ENCODE measurements at places on chromosomes 2 and 18. TPM values are rescaled to one million over a fixed set of nuclear protein-coding genes. Genes with fewer than 3 reads are reported as not detected.

Gene BMP10
- polyA plus RNA-seq = not detected

Gene MLPH
- 5.1 TPM for polyA plus RNA-seq

Gene ATG16L1
- 25.1 TPM for polyA plus RNA-seq

Gene SUPT7L
- 57.2 TPM for polyA plus RNA-seq

DNA sequence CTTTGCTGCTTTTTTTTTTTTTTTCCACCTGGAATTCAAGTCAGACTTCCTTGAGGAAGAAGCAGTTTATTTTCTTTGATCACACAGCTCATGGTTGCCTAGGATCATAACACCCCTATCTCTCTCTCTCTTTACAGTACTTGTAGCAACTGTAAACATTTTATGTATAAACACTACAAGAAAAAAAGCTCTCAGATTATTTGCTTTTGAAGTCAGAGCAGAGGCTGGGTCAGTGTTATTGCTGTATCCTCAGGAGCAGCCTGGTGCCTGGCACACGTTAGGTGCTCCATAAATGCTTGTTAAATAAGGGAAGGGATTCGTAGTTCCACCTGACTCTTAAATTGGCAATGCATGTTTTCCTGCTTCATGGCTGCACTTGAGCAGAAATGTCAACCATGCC is 221.2 kb downstream of the TGIF1 start:
- no peak for DNase-seq

GRCh38 chr2:31529256-31529655 is 51.5 kb downstream of the SRD5A2 start:
- DNase-seq = no peak

DNA sequence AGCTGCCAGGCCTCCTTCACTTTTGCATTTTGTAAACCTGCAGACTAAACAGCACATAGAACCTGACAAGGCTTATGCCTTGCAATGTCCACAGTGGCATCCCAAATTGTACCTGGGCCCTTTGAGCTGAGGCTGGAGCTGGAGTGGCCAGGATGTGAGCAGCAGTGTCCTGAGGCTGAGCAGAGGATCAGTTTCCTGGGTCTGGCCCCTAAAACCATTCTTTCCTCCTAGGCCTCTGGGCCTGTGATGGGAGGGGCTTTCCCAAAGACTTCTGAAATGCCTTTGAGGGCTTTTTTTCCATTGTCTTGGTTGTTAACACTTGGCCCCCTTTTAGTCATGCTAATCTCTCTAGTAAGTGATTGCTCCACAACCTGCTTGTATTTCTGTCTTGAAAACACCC is 32.8 kb downstream of the FSIP2 start:
- DNase-seq = no peak

GRCh38 chr2:187525163-187525900 is 28.9 kb downstream of the TFPI start:
- no peak for DNase-seq

- no peak for DNase-seq
Observed at GRCh38 chr2:33680644-33681363, 81.7 kb upstream of the FAM98A start.
